ENCODE measurements at places on chromosomes 3 and 15.

DNA sequence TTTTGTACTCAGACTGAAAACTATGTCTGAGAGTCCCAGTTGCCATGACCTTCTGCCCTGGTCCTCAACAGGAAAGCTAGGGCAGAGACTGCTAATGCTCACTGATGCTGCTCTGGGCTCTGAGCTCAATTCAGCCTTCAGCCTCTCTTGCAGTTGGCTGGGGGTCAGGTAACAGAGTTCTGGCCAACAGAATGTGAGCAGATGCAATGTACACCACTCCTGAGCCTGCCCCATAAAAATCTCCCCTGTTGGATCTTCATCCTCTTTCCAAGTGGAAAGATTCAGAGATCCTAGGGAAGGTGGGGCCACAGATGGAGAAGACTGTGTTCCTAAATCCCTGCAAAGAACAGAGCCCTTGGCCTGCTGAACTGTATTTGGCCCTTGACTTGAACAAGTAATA, 87.8 kb downstream of the PDZRN3 start:
- no peak for DNase-seq

DNA sequence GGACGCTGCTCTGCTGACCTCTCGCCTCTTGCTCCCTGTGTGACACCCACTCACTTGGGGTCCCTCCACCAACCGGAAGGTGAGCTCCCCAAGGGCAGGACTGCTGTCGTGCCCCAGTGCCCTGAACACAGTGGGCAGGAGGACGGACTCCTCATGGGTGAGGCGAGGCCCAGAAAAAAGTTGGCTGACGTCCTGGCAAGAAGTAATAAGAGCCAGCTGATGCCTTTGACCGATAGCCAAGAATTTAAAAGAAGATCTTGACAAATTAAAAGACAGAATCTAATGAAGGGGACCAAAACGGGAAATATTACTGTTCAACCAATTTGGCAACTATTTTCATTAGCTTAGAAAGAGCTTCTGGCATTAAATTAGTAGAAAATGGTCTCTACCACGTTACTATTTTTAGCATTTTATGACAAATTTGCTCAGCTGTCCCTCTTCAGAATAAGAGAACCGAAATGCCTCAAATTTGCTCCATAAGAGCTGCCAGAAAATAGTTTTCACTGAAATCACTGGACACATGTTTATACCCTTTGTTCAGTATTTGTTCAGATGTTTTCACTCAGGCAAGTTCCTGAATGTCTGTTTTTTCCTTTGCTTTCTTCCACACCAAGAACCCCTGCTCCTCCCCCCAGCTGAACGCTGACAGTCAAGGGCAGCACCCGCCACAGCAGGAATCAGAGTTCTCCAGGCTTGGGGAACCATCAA, 60.5 kb downstream of the XXYLT1 start:
- DNase-seq, result no peak

DNA sequence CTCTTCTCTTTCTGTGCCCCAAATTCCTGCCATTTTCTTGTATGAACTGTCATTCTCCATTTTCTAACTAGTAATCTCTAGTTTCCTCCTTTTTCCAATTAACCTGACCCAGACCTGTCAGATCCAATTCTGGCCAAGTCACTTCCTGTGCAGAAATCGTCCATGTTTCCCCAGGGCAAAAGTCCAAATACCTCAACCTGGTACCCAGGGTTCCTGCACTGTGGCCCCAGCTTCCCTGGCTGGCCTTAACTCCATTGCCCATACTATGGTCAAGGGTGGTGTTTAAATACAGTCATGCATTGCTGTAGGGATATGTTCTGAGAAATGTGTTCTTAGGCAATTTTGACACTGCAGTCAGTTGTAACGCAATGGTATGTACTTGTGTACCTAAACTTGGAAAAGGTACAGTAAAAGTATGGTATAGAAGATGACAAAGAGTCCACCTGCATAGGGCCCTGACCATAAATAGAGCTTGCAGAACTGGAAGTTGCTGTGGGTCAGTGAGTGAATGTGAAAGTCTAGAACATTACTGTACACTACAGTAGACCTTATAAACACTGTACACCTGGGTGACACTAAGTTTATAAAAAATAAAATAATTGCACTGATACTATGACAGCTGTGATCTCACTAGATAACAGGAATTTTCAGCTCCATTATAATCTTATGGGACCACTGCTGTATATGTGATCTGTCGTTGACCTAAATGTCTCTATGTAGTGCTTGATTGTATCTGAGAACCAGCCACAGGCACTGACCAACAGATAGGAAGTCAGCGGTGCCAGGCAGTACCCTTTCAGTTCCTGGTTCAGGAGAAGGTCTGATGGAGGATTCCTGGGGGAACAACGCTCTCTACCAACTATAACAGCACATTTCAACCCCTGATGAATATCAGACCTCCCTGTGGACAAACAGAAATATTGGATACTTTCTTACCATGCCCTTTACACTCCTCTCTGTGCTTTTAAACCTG, 336.1 kb upstream of the PROK2 start:
- DNase-seq, result no peak

DNA sequence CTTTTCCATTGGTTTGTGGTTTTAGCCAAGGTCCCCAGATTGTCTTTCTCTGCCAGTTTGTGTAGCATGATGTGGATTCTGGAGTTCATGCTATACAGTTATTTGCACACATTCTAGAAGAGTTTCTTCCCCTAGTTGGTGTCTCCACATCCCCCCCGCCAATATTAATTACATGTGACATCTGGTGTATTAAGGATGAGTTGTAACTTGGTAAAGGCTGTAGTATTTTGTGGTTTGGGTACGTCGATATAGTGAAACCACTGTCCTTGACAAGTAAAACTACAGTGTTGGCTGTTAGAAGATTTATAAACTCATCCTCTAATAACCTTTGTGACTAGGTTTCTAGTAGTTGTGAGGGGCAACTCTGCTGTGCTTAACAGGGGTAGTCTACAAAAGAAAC, 23.7 kb upstream of the P4HTM start:
- no peak for DNase-seq

DNA sequence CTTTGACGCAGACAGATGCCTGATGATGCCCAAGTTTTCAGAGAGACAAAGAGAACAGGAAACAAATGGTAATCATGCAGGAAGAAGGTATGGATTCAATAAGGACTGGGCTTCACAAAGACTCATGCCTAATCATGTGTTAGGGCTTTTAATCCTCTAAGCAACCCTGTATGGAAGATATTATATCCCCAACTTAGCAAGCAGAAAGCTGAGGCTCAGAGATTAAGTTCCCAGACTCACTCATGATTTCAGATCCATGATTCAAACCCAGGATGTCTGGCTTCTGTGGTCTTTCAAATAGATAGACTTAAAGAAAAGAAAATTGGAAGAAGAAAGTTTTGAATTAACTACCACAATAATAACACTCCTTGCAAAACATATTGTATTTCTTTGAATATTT, 4.1 kb upstream of the CLASP2 start:
- DNase-seq, result no peak

DNA sequence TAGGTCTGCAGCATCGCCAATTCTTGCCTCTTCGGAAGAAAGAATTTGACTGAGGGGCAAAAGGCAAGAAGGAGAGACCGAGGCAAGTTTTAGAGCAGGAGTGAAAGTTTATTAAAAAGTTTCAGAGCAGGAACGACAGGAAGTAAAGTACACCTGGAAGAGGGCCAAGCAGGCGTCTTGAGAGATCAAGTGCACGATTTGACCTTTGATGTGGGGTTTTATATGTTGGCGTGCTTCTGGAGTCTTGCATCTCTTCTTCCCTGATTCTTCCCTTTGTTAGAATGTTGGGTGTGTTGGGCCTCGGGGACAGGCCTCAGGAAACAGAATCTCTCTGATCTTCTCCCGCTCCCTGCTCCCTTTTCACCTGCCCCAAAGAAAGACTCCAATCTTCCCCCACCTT, 40.6 kb upstream of the FLNB start:
- no peak for DNase-seq

- no peak for DNase-seq
Observed at GRCh38 chr3:53023072-53023823, 22.6 kb downstream of the SFMBT1 start.

Measured in activated CD4-positive, alpha-beta T cell treated with anti-CD3 and anti-CD28 coated beads for 48 hours (primary cell).